ENCODE measurements at places on chromosomes 3 and 15. TPM values are rescaled to one million over a fixed set of nuclear protein-coding genes. Genes with fewer than 3 reads are reported as not detected.
A peak's percentile ranks its signal among the peaks of the same experiment; 100 is the strongest.

- no peak for DNase-seq
Observed at GRCh38 chr15:101723171-101723873, 951 bp downstream of the TARS3 start.

DNA sequence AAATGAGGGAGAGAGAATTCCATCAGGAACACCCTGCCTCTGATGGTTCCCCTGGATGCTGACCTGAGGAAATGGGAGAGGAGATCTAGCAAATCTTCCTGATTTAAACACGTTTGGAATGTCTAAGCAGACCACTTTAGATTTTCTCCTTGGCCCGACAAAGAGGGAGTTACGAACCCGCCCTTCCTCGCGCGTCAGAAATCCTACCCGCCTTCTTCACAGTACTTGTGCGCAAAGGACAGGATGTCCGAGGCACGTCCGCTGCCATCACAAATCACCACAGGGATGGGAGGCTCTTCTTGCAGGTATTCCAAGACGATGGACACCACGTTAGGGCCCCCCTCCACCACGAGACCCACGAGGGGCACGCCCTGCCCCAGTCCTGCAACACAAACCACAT is 38.6 kb downstream of the TRPM1 start:
- peak; percentile 36 for DNase-seq

The CEP97 gene
- polyA plus RNA-seq, result 1.2 TPM

DNA sequence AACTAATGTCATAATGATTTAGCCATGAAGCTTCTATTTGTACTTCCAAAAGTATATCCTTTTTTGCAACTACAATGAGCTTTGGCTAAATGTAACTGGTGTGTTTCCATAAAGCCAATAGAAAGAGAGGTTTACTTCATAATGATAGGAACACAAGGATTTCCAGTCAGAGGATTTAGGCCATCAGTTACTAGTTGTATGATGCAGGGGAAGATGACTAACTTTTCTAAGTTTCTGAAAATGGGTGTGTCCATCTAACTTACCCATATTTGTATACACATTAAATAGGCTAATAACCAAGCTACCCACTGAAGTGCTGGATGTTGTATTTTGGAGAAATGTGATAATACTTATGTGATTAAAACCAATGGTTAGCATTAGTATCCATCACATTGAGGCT is 55.7 kb downstream of the SLC4A7 start:
- DNase-seq, result no peak

DNA sequence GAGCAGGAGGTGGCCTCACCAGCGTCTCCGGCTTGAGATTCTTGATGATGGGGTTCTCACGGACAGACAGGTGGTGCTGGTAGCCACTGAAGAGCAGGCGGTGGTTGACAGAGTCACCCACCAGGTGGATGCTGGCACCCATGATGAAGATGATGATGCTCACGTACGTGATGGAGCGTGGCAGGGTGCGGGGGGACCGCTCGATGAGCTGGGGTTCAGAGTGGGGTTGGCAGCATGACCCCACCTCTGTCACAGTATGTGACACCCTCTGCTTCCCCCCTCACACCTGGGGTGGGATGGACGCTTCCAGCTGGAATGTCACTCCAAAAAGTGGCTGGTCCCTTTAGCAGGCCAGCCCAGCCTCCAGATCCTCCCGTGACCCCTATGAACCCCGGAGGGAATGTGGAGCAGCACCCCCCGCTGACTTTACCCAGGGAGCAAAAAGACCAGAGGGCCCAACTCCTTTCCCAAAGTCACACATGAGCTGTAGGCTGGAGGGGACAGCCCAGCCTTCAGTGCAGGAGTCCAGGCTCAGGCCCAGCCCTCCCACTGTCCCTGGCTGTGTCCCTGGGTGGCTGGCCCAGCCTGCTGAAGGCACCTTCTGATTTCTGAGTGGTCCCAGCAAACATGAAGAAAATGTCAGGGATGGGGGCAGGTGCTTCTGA is 6.7 kb upstream of the CALML4 start:
- no peak for DNase-seq

The TRA2B gene
- polyA plus RNA-seq, result 43.6 TPM

DNA sequence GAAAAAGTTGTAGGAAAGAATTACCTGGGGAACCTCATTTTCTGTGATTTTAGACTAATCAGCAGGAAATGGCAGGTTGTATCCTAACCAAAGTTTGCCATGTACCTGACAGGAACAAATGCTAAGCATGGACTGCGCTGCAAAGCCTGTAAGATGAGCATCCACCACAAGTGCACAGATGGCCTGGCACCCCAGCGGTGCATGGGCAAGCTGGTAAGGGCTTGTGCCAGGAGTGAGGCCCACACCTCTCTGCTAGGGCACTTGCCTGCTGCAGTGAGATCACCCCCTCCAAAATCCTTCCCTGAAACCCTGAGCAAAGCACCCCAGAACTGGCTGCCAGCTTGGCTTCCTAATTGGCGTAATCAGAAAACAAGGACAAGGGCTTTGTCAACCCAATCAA is 102.6 kb downstream of the STAC start:
- DNase-seq, result no peak

DNA sequence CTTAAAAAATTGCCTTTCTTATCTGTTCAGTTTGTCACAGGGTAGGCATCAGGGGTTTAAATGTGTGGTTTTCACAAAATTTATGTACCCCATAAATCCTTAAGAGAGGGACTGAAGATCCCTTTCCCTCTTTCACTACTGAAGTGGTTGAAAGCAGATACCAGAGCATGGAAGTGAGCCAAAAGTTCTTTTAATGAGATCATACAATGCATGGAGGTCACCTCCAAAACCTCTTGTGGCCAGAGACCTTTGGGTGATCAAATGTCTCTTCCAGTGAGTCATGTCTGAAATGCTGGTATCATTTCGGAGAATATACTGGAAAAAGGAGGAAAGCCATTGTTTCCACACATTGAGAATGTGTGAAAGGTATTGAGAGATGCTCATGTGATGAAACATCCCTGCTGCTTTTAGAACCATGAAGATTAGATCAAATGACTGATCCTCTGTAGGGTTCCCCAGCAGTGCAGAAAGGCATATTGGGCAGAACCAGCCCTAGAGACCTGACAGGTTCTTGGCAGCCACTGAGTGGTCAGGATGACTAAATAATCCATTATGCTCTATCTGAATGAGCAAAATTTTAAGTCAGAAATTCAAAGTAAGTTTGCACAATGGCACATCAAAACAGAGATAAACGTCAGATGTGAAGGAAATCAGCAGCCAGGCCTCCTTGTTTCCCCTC is 165.8 kb upstream of the SLC2A2 start:
- no peak for DNase-seq

The FES gene
- 23.3 TPM for polyA plus RNA-seq

GRCh38 chr3:191348098-191348497 is 17.8 kb upstream of the UTS2B start:
- no peak for DNase-seq

The ROBO2 gene
- 0.15 TPM for polyA plus RNA-seq

GRCh38 chr15:66774001-66774814 is 72.2 kb downstream of the SMAD6 start:
- peak; percentile 89 for DNase-seq

- no peak for DNase-seq
Observed at GRCh38 chr3:38371541-38372213, 25.1 kb downstream of the XYLB start.

GRCh38 chr3:12303534-12303933 is 14.7 kb downstream of the PPARG start:
- DNase-seq, result no peak

- DNase-seq, result no peak
Observed at GRCh38 chr3:22496641-22497040, 706.5 kb upstream of the UBE2E2 start.

The LHFPL4 gene
- polyA plus RNA-seq, result not detected

GRCh38 chr15:61564785-61565184 is 335.7 kb upstream of the RORA start:
- DNase-seq, result no peak

The SPATA16 gene
- not detected for polyA plus RNA-seq

DNA sequence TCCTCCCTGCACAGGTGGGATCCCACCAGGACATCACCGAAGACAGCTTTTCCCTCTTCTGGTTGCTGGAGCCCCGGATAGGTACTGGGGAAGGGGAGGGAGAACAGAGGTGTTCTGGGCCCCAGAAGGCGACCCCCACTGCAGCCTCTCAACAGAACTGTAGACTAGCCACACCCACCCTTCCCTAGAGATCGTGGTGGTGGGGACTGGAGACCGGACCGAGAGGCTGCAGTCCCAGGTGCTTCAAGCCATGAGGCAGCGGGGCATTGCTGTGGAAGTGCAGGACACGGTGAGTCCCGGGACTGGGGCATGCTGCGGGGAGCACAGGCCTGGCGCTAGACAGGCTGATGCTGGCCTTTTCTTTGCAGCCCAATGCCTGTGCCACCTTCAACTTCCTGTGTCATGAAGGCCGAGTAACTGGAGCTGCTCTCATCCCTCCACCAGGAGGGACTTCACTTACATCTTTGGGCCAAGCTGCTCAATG is 809 bp downstream of the NDUFAF3 start:
- DNase-seq, result no peak

GRCh38 chr3:13883681-13884080 is 3.8 kb upstream of the WNT7A start:
- no peak for DNase-seq

The WDR49 gene
- 0.06 TPM for polyA plus RNA-seq

GRCh38 chr15:92071045-92071634 is 217.6 kb downstream of the SLCO3A1 start:
- peak; percentile 66 for DNase-seq

DNA sequence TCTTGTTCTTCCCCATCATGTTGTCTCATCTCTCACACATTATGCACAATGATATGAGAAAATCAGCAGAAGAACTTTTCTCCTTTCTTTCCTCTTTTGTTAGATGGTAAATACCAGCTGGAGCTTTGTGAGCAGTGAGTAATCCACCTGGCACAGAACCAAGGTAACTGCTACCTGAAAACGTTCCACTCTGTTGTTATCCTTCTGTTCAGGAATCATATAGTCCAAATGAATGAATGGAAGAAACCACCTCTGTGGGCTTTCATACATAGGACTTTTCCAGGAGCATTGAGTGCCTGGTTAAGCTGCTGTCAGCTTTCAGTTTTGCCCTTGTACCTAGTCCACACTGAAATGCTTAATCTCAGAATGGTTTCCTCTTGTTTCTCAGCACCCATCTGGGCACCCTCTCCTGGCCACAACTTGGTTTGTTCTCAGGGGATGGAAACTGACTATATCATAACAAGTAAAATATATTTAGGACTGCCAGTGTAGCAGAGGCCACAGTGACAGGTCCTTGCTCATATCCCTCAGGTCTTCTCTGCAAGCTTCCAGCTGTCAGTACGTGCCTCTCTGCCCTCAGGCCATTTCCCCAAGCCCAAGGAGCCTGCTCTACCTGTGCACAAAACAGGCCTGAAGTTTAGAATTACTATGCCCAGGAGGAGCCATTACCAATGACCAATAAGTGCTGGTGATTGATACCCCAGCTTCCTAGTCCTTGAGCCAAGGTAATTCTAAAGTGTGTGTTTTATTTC is 23.5 kb upstream of the SLC4A7 start:
- DNase-seq, result no peak

- DNase-seq, result no peak
Observed at GRCh38 chr15:89958107-89958805, 42.9 kb upstream of the ZNF710 start.

DNA sequence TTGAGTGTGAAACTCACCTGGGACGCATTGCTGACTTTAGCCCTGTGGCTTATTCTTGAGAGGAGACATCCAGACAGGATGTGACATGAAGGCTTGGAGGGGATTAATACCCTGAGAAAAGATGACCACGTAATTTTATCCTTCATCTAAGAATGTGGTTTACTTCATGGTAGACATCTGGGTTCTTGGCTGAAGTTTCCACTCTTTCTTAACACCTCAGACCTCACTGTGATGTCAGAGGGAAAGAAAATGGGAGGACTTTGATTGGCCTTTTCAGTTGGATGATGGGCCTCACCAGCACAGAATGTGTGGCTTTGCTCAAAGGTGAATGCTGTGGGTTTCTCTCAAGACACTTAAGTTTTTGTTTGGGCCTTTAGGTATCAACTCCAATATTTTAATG is 16.5 kb downstream of the GORASP1 start:
- DNase-seq, result no peak

- DNase-seq, result no peak
Observed at GRCh38 chr3:127658234-127658633, 14.5 kb upstream of the ABTB1 start.

DNA sequence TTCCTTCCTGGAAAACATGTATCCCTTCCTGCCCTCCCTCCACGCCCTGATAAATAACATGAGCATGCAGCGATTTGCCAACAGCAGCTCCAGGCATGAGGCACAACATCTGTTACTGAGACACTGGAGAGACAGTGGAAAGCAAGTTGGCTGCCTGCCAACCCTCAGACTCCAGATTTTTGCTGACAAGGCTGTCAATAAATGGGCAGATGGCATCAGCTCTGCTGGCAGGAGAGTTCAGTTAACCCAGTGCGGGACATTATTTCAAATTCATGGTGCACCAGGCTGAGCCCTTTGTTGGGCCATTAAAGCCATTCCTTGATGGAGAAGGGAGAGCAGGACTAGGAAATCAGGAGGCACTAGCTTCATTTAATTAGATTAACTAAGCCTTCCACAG is 293.3 kb downstream of the MEX3B start:
- peak; percentile 34 for DNase-seq

The SOX14 gene
- polyA plus RNA-seq, result not detected

- DNase-seq, result no peak
Observed at GRCh38 chr3:119703820-119704531, 1.2 kb downstream of the CFAP91 start.

DNA sequence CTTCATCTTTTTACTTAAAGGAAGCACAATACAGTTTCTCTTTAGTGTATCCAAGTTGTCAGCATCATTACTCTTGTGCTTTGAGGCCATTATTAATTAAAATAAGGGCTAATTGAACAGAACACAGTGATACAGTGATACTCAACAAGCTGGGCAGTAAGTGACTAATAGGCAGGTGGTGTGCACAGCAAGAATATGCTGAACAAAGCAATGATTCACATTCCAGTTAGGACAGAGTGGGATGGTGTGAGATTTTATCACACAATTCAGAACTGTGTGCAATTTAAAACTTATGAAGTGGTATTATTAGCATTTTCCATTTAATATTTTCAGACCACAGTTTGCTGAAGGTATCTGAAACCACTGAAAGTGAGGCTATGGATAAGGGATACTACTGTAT is 116.9 kb downstream of the PLOD2 start:
- no peak for DNase-seq

- DNase-seq, result peak; percentile 78
Observed at GRCh38 chr15:68553994-68554720, 24.6 kb upstream of the CORO2B start.

DNA sequence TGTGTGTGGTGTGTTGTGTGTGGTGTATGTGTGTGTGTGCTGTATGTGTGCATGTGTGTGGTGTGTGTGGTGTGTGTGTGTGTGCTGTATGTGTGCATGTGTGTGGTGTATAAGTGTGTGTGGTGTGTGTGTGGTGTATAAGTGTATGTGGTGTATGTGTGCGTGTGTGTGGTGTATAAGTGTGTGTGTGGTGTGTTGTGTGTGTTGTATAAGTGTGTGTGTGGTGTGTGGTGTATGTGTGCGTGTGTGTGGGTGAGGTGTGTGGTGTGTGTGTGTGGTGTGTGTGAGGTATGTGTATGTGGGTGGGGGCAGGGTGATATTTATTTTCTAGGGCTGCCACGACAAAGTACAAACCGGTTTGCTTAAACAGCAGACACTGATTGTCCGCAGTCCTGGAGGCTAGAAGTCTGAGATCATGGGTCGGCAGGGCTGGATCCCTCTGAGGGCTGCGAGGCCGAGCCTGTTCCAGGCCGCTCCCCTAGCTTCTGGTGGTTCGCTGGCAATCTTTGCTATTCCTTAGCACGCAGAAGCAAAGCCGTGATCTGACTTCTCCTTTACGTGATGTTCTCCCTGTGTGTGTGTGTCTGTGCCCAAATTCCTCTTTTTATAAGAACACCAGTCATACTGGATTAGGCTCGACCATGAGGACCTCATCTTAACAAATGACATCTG is 160.2 kb downstream of the XXYLT1 start:
- DNase-seq, result peak; percentile 50
